Smooth muscle cell of bladder (primary cell): ENCODE measurements at places on chromosomes 13 and 19. TPM values are rescaled to one million over a fixed set of nuclear protein-coding genes. Genes with fewer than 3 reads are reported as not detected.

Gene REEP6
- 1.1 and 2.0 TPM in 2 replicates for total RNA-seq

Gene FAM187B
- not detected in 2 replicates for total RNA-seq

Gene LRP3
- 24.0 and 28.8 TPM in 2 replicates for total RNA-seq

Gene TNNT1
- total RNA-seq, result 1.6 and 2.7 TPM in 2 replicates

Gene IGFL3
- not detected in 2 replicates for total RNA-seq

Gene CHST8
- total RNA-seq, result under 0.01 TPM in 1 of 2 replicates, not detected in the other

Gene PSG3
- total RNA-seq, result not detected in 2 replicates

Gene S1PR5
- total RNA-seq, result 0.14 and 0.74 TPM in 2 replicates

Gene LCP1
- total RNA-seq, result 0.09 and 0.28 TPM in 2 replicates

Gene GJB2
- under 0.01 and 0.14 TPM in 2 replicates for total RNA-seq

Gene P2RY11
- 1.00 and 3.3 TPM in 2 replicates for total RNA-seq

Gene DUXA
- not detected in 2 replicates for total RNA-seq

Gene KIR2DL3
- not detected in 2 replicates for total RNA-seq

Gene IGFL2
- total RNA-seq, result not detected in 2 replicates
